ENCODE measurements at places on chromosomes 2 and 18. TPM values are rescaled to one million over a fixed set of nuclear protein-coding genes. Genes with fewer than 3 reads are reported as not detected.

The DAPL1 gene
- total RNA-seq, result not detected

The SETBP1 gene
- total RNA-seq, result 0.41 TPM

The TCF23 gene
- not detected for total RNA-seq

GRCh38 chr2:27379836-27380625 lies 503 bp downstream of the ZNF513 start:
- H3K4me1 ChIP-seq, result peaks cover 18% of the 10 kb centered on the region
- H3K27me3 ChIP-seq, result no peaks in the 10 kb centered on the region
- DNase-seq, result peak; percentile 32
- peaks cover 65% of the 10 kb centered on the region for H3K36me3 ChIP-seq
- H3K4me3 ChIP-seq, result peak overlapping the region; percentile 66

GRCh38 chr2:42054714-42055430 lies 7.1 kb downstream of the PKDCC start:
- H3K27me3 ChIP-seq, result peaks cover 12% of the 10 kb centered on the region
- H3K4me1 ChIP-seq, result no peaks in the 10 kb centered on the region
- no peak for DNase-seq
- H3K4me3 ChIP-seq, result no peak overlapping the region
- no peak overlapping the region for H3K27ac ChIP-seq

GRCh38 chr2:83650161-83650560 lies 808.9 kb downstream of the SUCLG1 start:
- H3K27me3 ChIP-seq, result no peaks in the 10 kb centered on the region
- no peak for DNase-seq
- H3K4me3 ChIP-seq, result no peak overlapping the region
- H3K36me3 ChIP-seq, result no peaks in the 10 kb centered on the region
- H3K4me1 ChIP-seq, result no peaks in the 10 kb centered on the region
- H3K27ac ChIP-seq, result no peak overlapping the region

The ANTXR1 gene
- total RNA-seq, result not detected

- no peaks in the 10 kb centered on the region for H3K4me1 ChIP-seq
- H3K27ac ChIP-seq, result no peak overlapping the region
- no peak for DNase-seq
- H3K27me3 ChIP-seq, result no peaks in the 10 kb centered on the region
- no peak overlapping the region for H3K4me3 ChIP-seq
- no peaks in the 10 kb centered on the region for H3K36me3 ChIP-seq
These were observed 122.6 kb downstream of the METTL4 start for GRCh38 chr18:2448565-2449151.

GRCh38 chr2:237574894-237575868 lies 8.8 kb downstream of the PRLH start:
- DNase-seq, result no peak
- H3K36me3 ChIP-seq, result no peaks in the 10 kb centered on the region
- no peak overlapping the region for H3K4me3 ChIP-seq
- H3K27ac ChIP-seq, result no peak overlapping the region

GRCh38 chr2:7432436-7432835 lies 515.2 kb downstream of the RNF144A start:
- H3K27me3 ChIP-seq, result no peaks in the 10 kb centered on the region
- H3K4me3 ChIP-seq, result no peak overlapping the region
- no peaks in the 10 kb centered on the region for H3K36me3 ChIP-seq
- no peak for DNase-seq

DNA sequence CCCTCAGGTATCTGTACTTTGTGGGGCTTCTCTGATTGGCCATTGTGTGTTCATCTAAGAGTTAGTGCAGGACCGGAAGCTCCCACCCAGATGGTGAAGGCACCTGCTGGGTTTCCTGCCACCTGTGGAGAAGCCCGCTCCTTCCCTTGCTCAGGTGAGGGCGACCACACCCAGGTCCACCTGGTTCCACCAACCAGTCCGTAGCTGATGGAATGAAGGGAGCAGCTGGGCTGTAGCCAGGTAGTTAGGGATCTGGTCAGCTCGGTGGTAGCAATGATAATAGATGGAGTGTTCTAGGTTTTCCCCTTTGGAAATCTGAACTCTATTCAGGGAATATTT lies 16.0 kb downstream of the SH3BP4 start:
- H3K27ac ChIP-seq, result no peak overlapping the region
- no peaks in the 10 kb centered on the region for H3K36me3 ChIP-seq
- no peaks in the 10 kb centered on the region for H3K4me1 ChIP-seq
- DNase-seq, result no peak

- peak overlapping the region; percentile 54 for H3K4me3 ChIP-seq
- no peak overlapping the region for H3K27ac ChIP-seq
- peaks cover 31% of the 10 kb centered on the region for H3K4me1 ChIP-seq
- DNase-seq, result no peak
These were observed 14.6 kb upstream of the ALPP start for GRCh38 chr2:232363784-232364615.

DNA sequence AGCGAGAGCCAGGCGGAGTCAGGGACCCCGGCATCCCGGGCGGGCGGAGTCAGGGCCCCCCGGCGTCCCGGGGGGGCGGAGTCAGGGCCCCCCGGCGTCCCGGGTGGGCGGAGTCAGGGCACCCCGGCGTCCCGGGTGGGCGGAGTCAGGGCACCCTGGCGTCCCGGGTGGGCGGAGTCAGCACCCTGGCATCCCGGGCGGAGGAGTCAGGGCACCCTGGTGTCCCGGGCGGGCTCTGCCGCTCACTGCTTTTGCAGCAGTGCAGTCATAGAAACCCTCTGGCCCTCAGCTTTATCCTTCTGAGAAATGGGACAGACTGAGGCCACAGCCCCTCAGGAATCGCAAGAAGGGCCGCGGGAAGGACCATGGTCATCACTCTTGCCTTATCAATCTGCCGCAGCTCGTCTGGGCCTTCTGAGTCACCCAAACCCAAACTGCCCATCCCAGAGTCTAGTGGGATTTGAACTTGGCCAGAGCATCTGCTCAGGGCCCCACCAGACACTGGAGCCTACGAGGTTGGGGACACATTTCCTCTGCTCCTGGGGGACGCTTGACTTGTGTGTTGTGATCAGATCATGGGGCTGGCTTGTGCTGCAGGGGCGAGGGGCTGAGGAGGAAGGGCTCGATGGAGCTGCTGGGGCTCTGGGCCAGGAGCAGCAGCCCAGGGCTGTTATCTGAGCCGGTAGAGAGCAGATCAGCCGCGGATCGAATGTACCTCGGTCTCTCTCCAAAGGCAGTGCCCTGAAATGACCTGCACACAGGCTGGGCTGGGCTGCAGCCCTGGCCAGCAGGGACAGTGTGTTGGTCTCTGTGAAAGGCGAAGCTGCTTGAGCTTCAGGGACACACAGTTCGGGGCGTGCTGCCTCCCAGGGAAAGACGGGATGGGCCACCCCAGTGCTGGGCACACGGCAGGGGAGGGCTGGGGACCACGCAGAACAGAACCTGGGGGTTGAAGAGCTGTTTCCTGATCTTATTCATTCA lies 290.1 kb upstream of the HDAC4 start:
- H3K36me3 ChIP-seq, result no peaks in the 10 kb centered on the region
- no peak overlapping the region for H3K4me3 ChIP-seq
- no peaks in the 10 kb centered on the region for H3K27me3 ChIP-seq
- no peaks in the 10 kb centered on the region for H3K4me1 ChIP-seq
- no peak for DNase-seq

The RAPH1 gene
- total RNA-seq, result 4.3 TPM

GRCh38 chr2:45256173-45256866 lies 247.1 kb upstream of the SIX2 start:
- no peak overlapping the region for H3K27ac ChIP-seq
- DNase-seq, result no peak
- H3K4me1 ChIP-seq, result no peaks in the 10 kb centered on the region
- H3K27me3 ChIP-seq, result peaks cover under 1% of the 10 kb centered on the region
- no peak overlapping the region for H3K4me3 ChIP-seq
- H3K36me3 ChIP-seq, result no peaks in the 10 kb centered on the region

The RNF138 gene
- 184 TPM for total RNA-seq

The REG3A gene
- total RNA-seq, result not detected

DNA sequence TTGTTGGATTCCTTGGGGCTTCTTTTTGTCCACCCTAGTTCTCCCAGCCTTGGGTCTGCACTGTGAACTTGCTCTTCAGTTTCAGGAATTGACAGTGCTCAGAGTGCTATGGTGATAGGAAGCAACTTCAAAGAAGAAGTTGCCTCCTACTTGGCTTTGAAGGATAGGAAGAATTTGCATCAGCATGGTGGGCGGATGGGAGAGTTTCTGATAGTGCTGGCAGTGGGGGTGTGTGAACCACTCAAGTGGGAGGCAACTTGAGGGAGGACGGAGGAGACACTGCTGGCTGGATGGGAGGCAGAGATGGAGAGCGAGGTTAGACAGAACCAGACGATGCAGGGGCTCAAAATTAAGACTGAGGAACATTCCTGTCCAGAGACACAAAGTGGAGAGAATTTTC lies 164.4 kb upstream of the SKOR2 start:
- H3K27ac ChIP-seq, result no peak overlapping the region
- H3K36me3 ChIP-seq, result no peaks in the 10 kb centered on the region
- no peak for DNase-seq
- H3K27me3 ChIP-seq, result peaks cover 13% of the 10 kb centered on the region
- no peaks in the 10 kb centered on the region for H3K4me1 ChIP-seq
- no peak overlapping the region for H3K4me3 ChIP-seq

- H3K27ac ChIP-seq, result no peak overlapping the region
- H3K27me3 ChIP-seq, result no peaks in the 10 kb centered on the region
- no peak overlapping the region for H3K4me3 ChIP-seq
- no peaks in the 10 kb centered on the region for H3K4me1 ChIP-seq
- H3K36me3 ChIP-seq, result no peaks in the 10 kb centered on the region
These were observed 57.3 kb upstream of the KLF7 start for GRCh38 chr2:207223051-207223450.

DNA sequence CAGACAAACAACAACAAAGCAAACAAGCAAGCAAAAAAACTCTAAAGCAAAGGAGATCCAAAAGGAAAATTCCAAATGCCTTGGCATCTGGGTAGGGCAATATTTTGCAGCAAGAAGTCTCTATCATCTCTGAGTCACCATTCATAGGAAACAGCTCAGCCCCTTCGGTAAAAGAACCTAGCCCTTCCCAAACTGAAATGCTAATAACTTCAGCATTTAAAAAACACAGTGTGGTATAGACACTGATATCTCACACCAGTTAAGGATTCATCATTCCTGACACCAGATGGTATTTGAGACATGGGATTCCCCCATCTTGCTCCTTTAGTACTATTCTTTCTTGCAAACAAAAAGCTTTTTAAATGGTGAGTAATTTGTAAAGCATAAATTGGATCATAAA lies 491.8 kb downstream of the TXNL1 start:
- H3K4me3 ChIP-seq, result no peak overlapping the region
- no peaks in the 10 kb centered on the region for H3K36me3 ChIP-seq
- H3K4me1 ChIP-seq, result no peaks in the 10 kb centered on the region
- H3K27ac ChIP-seq, result no peak overlapping the region
- no peaks in the 10 kb centered on the region for H3K27me3 ChIP-seq
- no peak for DNase-seq

GRCh38 chr2:17617516-17617915 lies 77.0 kb downstream of the VSNL1 start:
- H3K4me1 ChIP-seq, result no peaks in the 10 kb centered on the region
- no peak for DNase-seq
- no peak overlapping the region for H3K27ac ChIP-seq
- H3K4me3 ChIP-seq, result no peak overlapping the region
- no peaks in the 10 kb centered on the region for H3K27me3 ChIP-seq

The CIB4 gene
- not detected for total RNA-seq

DNA sequence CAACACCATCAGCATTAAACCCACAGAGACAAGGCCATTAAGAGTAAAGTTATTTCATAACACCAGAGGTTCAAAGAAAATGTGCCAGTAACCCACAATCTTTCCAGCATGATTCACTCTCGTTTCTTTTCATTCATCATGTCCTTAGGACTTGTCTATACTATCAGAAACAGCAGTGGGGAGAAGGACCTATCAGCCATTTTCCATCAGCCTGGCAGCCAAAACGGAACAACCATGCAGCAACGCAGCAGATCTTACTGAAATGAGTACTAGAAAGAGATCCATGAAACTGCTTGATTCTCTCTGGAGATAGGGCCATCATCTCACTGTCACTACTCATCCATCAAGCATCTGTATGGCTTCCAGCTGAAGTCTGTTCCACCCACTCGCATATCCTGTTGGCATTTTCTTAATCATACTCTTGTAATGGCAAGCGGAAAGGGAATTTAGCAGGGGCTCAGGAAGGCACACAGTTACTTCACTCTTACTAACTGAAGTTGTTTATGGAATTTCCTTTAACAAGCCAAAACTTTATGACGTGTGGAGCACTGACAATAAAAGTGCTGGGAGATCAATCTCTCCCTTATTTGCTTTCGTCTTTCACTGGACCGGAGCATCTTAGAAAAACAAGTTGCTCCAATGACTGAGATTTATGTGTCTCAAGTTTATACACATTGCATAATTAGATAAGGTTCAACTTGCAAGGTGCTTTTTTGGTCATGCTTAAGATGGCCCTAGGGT lies 69.7 kb downstream of the EPHA4 start:
- DNase-seq, result no peak
- H3K4me1 ChIP-seq, result peaks cover 4% of the 10 kb centered on the region
- no peak overlapping the region for H3K27ac ChIP-seq
- H3K27me3 ChIP-seq, result no peaks in the 10 kb centered on the region

- H3K4me1 ChIP-seq, result no peaks in the 10 kb centered on the region
- no peaks in the 10 kb centered on the region for H3K27me3 ChIP-seq
- H3K36me3 ChIP-seq, result no peaks in the 10 kb centered on the region
- no peak overlapping the region for H3K4me3 ChIP-seq
- DNase-seq, result no peak
- no peak overlapping the region for H3K27ac ChIP-seq
These were observed 255.4 kb downstream of the LOXHD1 start for GRCh38 chr18:46401486-46402070.

DNA sequence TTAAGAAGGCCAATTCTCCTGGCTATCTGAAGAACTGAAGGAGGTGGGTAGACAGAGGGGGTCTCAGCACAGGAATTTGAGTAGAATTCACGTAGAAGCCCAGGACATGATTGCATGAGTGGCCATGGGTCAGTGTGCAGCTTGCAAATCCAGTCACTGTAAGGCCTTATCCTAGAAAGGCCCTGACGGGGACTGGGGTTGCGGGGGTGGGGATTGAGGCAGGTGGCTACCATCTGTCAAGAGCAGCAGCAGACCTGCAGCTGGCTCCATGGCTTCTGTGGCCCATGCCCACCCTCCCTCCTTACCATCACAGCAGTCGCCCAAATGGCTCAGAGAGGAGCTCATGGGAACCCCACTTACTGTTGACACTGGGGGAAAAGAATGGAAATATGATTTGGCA lies 34.6 kb upstream of the SLC14A1 start:
- DNase-seq, result no peak
- peaks cover 2% of the 10 kb centered on the region for H3K36me3 ChIP-seq
- no peak overlapping the region for H3K4me3 ChIP-seq
- H3K4me1 ChIP-seq, result peaks cover 63% of the 10 kb centered on the region
- H3K27ac ChIP-seq, result no peak overlapping the region

DNA sequence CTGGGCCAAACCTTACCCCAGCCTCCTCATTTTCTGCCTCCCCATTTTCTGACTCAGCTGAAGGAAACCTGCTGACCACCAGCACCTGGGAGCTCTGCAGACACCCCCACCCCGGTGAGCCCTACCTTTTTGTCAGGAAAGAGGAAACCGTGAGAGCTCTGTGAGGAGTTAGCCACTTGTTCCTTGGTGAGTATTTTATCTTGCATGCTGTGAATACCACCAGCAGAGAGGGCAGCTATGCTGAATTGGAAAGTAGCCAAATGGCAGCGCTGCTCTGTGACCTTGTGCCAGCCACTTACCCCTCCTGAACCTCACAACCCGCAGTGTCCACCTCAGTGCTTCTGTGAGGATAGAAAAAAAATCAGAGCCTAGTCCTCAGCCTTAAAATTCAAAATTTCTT lies 2.5 kb downstream of the MPPE1 start:
- H3K27me3 ChIP-seq, result no peaks in the 10 kb centered on the region
- H3K4me1 ChIP-seq, result peaks cover 24% of the 10 kb centered on the region
- no peak for DNase-seq
- H3K4me3 ChIP-seq, result no peak overlapping the region

All from CD4-positive, alpha-beta T cell (primary cell).